MCF 10A (cell line): ENCODE measurements at places on chromosomes 11 and 22. TPM values are rescaled to one million over a fixed set of nuclear protein-coding genes. Genes with fewer than 3 reads are reported as not detected.

The ARAP1 gene
- total RNA-seq: 47.0 and 47.6 TPM in 2 replicates

The TEAD1 gene
- 91.0 and 123 TPM in 2 replicates for total RNA-seq

The SLC22A25 gene
- total RNA-seq: not detected in 2 replicates

- H3K36me3 ChIP-seq: peaks cover 43% of the 10 kb centered on the region
- H3K4me3 ChIP-seq: peak overlapping the region; percentile 92
- peak overlapping the region; percentile 99 for H3K27ac ChIP-seq
- no peaks in the 10 kb centered on the region for H3K27me3 ChIP-seq
- no peak for DNase-seq
These were observed 412 bp downstream of the ZPR1 start for GRCh38 chr11:116787436-116787785.

DNA sequence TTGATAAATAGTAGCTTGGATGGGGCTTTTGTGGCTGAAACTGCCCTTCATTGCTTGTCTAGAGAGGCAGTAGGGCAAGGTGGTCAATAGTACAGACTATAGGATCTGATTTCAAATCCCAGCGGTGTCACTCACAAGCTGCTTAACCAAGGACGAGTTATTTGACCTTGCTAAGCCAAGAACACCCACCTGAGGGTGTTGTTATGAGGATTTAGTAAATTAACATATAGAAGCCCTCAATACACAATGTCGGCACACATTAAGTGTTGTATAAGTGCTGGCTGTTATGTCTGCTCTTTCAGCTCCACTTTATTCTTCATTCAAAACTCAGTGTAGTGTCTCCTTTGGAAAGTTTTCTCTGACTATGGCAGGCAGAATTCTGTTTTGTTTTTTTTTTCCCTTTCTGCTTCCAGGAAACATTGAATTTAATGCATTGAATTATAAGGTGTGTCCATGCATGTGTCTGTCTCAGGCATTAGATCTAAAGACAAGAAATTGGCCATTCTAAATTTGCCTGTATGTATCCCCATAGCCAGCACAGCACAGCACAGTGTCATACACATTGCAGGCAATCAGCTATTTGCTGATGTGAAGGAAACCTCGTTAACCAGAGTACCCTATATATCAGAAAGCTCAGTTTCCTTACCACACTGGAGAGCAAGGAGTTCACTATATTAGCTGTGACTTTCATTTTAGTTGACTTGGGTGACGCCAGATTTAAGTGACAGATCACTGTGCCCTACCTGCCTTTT, 212.1 kb downstream of the NELL1 start:
- H3K27me3 ChIP-seq: no peaks in the 10 kb centered on the region
- H3K36me3 ChIP-seq: no peaks in the 10 kb centered on the region
- H3K4me3 ChIP-seq: no peak overlapping the region
- DNase-seq: no peak
- H3K4me1 ChIP-seq: no peaks in the 10 kb centered on the region
- H3K27ac ChIP-seq: no peak overlapping the region

- no peaks in the 10 kb centered on the region for H3K36me3 ChIP-seq
- no peak for DNase-seq
- H3K27me3 ChIP-seq: no peaks in the 10 kb centered on the region
- H3K27ac ChIP-seq: no peak overlapping the region
- peaks cover 16% of the 10 kb centered on the region for H3K4me1 ChIP-seq
- no peak overlapping the region for H3K4me3 ChIP-seq
These were observed 43.9 kb downstream of the RRAS2 start for GRCh38 chr11:14315130-14315529.
